ENCODE measurements at places on chromosomes 4 and X.

- DNase-seq = no peak
- no peaks in the 10 kb centered on the region for H3K27me3 ChIP-seq
- no peaks in the 10 kb centered on the region for H3K4me1 ChIP-seq
- no peak overlapping the region for H3K27ac ChIP-seq
Observed at GRCh38 chr4:37662861-37663390, 23.2 kb downstream of the RELL1 start.

- peak; percentile 34 for DNase-seq
- no peak overlapping the region for H3K4me3 ChIP-seq
- H3K27me3 ChIP-seq = no peaks in the 10 kb centered on the region
- H3K36me3 ChIP-seq = no peaks in the 10 kb centered on the region
- peak overlapping the region; percentile 50 for H3K27ac ChIP-seq
- H3K4me1 ChIP-seq = peaks cover 37% of the 10 kb centered on the region
Observed at GRCh38 chrX:13000301-13000811, 25.4 kb downstream of the TMSB4X start.

- H3K27me3 ChIP-seq = no peaks in the 10 kb centered on the region
- H3K27ac ChIP-seq = peak overlapping the region; percentile 66
- no peaks in the 10 kb centered on the region for H3K36me3 ChIP-seq
- H3K4me3 ChIP-seq = peak overlapping the region; percentile 63
Observed at GRCh38 chr4:37977471-37978247, 17.5 kb downstream of the PTTG2 start.

DNA sequence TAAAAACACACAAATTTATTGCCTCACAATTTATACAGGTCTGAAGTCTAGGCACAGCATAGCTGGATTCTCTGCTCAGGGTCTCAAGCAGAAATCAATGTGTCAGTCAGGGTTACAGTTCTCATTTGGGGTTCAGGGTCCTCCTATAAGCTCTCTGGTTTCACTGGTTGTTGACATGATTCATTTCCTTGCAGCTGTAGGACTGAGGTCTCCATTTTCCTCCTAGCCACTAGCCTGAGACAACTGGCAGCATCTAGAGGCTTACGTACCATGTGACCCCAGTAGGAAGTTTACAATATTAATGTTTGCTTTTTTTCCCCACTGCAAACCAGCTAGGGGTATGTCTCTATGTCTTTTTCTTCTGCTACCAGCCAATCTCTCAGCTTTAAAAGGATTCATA is 102.5 kb downstream of the CPEB2 start:
- no peaks in the 10 kb centered on the region for H3K36me3 ChIP-seq
- no peak overlapping the region for H3K27ac ChIP-seq
- H3K4me1 ChIP-seq = no peaks in the 10 kb centered on the region
- no peak for DNase-seq
- no peaks in the 10 kb centered on the region for H3K27me3 ChIP-seq
- H3K4me3 ChIP-seq = no peak overlapping the region

- H3K36me3 ChIP-seq = no peaks in the 10 kb centered on the region
- H3K4me3 ChIP-seq = no peak overlapping the region
- H3K27ac ChIP-seq = no peak overlapping the region
Observed at GRCh38 chr4:112234952-112235609, 3.5 kb downstream of the AP1AR start.

DNA sequence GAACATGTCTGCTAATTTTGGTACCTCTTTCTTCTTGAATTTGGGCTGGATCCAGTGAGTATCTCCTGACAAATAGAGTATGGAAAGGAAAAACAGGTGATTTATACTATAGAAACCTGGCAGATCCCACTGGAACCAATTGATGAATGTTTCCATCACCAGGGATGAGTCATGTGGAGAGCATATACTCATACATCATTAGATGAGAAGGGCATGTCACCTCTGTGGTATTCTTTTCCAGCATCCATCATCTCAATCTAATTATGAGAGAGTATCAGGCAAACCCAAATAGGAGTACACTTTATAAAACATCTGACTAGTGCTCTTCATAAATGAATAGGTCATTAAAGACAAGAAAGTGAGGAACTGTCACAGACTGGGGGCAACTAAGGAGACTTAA is 90.7 kb downstream of the CLDN22 start:
- DNase-seq = no peak
- no peaks in the 10 kb centered on the region for H3K27me3 ChIP-seq
- peaks cover 3% of the 10 kb centered on the region for H3K36me3 ChIP-seq
- no peaks in the 10 kb centered on the region for H3K4me1 ChIP-seq
- H3K27ac ChIP-seq = no peak overlapping the region

DNA sequence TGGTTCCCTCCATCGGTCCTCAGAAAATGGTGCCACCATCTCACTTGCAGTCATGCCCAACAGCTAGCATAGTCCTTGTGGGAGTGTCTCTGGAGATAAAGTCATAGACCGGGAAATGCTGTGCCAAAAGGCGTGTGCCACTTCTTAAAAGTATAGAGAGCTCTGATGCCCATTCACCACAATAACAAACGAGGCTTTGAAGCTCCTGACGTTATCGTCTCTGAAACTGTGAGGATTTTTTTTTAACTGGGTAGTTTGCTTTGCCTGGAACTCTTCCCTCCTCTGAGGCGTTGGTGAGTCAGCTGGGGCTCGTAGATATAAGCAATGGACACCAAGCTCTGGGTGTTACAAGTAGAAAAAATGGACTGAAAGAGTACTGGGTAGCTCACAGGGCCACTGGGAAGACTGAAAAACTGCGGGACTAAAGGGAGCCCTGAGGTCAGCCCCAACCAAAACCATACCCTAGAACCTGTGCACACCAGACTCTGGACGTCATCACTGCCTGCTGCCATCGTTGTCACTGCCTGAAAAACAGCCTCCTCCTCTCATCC is 89.4 kb upstream of the TRIM2 start:
- no peak overlapping the region for H3K4me3 ChIP-seq
- no peak for DNase-seq
- peak overlapping the region; percentile 33 for H3K27ac ChIP-seq
- H3K36me3 ChIP-seq = no peaks in the 10 kb centered on the region

DNA sequence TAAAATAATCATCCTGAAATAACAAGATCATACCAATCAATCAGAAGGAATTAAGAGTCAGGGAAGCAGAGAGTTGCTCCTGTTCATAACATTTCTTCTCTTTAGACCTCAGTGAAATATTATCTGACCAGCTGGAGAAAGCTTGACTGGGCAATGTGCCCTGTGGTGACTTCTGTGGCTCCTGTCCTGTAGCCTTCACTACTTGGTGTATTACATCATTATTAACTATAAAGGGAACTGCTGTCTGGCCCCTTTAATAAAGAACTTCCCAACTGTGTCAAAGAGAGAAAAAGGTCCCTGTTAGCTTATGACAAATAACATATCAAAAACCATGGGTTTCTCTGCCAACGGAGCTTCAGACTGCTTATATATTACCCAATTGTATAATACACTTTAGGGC is 18.0 kb downstream of the OPHN1 start:
- no peak overlapping the region for H3K4me3 ChIP-seq
- H3K27me3 ChIP-seq = no peaks in the 10 kb centered on the region
- DNase-seq = no peak
- H3K27ac ChIP-seq = no peak overlapping the region

DNA sequence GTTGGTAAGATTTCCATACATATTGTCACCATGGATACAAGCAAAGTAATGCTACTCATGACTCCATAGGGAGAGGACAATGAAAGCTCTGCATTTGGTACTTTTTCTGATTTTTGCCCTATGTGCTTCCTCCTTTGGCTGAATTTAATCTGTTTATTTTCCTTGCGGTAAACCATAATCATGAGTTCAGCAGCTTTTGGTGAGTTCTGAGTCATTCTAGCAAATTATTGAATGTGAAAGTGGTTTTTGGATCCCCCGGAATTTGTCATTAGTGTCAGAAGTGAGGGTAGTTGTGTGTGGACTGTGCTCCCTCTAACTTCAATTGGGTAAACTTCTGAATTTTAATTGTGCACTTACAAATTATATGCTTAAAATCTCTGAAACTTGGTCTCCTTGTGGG is 170.3 kb downstream of the MOSPD2 start:
- no peak for DNase-seq
- H3K27me3 ChIP-seq = no peaks in the 10 kb centered on the region
- no peak overlapping the region for H3K27ac ChIP-seq
- no peaks in the 10 kb centered on the region for H3K4me1 ChIP-seq
- no peak overlapping the region for H3K4me3 ChIP-seq

- no peak for DNase-seq
- H3K27ac ChIP-seq = no peak overlapping the region
- no peaks in the 10 kb centered on the region for H3K27me3 ChIP-seq
Observed at GRCh38 chr4:142718981-142719380, 127.1 kb downstream of the INPP4B start.

- no peak overlapping the region for H3K4me3 ChIP-seq
- no peaks in the 10 kb centered on the region for H3K36me3 ChIP-seq
- H3K4me1 ChIP-seq = no peaks in the 10 kb centered on the region
- H3K27me3 ChIP-seq = no peaks in the 10 kb centered on the region
- no peak for DNase-seq
Observed at GRCh38 chrX:69019073-69019890, 146.0 kb downstream of the PJA1 start.

- H3K27ac ChIP-seq = no peak overlapping the region
- peaks cover 5% of the 10 kb centered on the region for H3K27me3 ChIP-seq
- no peak overlapping the region for H3K4me3 ChIP-seq
Observed at GRCh38 chrX:151538190-151539122, 25.0 kb upstream of the PASD1 start.

DNA sequence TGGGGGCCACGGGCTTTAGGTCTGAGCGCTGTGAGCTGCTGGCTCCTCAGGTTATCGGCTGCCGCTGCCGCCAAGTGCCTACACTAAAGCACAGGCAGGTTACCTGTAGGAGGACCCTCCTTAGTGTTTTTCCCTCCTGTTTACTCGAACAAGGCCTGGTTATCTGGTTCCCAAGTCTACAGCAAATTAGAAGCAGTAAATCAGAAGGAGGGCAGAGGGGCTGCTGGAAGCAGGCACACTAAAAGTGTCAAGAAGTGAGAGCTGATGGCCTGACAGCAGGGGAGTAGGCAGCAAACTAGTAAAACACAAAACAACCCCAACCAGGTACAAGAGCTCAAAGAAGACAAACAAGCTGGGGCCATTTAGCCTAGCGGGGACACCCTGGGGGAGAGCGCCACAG is 125.0 kb upstream of the PJA1 start:
- H3K36me3 ChIP-seq = no peaks in the 10 kb centered on the region
- no peak overlapping the region for H3K27ac ChIP-seq
- no peak for DNase-seq

GRCh38 chr4:81459228-81459627 is 12.5 kb downstream of the RASGEF1B start:
- H3K4me1 ChIP-seq = no peaks in the 10 kb centered on the region
- no peaks in the 10 kb centered on the region for H3K36me3 ChIP-seq
- no peak overlapping the region for H3K4me3 ChIP-seq
- DNase-seq = no peak

DNA sequence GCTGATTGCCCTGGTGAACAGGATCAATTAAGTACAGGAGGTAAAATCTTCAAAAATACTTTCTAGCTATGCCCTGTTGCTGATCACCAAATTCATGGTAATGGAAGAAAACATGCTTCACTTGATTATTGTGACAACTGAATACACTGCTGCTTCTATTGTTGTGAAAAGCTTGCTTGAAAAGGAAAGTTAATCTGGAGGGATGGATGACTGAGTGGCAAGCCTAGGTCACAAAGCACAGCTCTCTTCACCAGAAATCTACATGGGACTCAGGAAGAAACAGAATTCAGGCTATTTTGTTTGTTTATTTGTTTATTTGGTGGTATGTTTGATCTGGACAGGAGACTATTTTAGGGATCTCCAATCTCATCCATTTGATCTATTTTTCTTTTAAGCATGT is 182.0 kb downstream of the MGST2 start:
- no peak for DNase-seq
- H3K27ac ChIP-seq = no peak overlapping the region
- H3K4me3 ChIP-seq = no peak overlapping the region

- H3K4me1 ChIP-seq = no peaks in the 10 kb centered on the region
- no peaks in the 10 kb centered on the region for H3K36me3 ChIP-seq
- DNase-seq = peak; percentile 64
- peak overlapping the region; percentile 75 for H3K4me3 ChIP-seq
Observed at GRCh38 chrX:16711893-16712547, 449 bp downstream of the CTPS2 start.

GRCh38 chr4:41468122-41468521 is 69.8 kb upstream of the LIMCH1 start:
- H3K4me3 ChIP-seq = no peak overlapping the region
- no peaks in the 10 kb centered on the region for H3K27me3 ChIP-seq
- H3K27ac ChIP-seq = no peak overlapping the region
- no peak for DNase-seq
- no peaks in the 10 kb centered on the region for H3K36me3 ChIP-seq
- H3K4me1 ChIP-seq = no peaks in the 10 kb centered on the region

DNA sequence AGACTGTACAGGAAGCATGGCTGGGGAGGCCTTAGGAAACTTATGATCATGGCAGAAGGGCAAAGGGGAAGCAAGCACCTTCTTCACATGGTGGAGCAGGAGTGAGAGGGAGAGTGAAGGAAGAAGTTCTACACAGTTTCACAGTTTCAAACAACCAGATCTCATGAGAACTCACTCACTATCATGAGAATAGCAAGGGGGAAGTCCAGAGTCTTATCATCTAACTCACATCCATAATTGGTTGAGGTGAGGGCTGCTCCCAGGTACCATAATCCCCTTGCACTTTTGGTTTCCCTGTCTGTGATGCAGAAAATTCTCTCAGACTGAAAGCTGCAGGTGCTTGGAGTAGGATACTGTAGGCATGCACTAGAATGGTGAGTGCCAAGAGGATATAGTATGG is 233.8 kb upstream of the CPEB2 start:
- no peaks in the 10 kb centered on the region for H3K27me3 ChIP-seq
- no peak for DNase-seq
- H3K4me3 ChIP-seq = no peak overlapping the region
- no peaks in the 10 kb centered on the region for H3K4me1 ChIP-seq
- no peaks in the 10 kb centered on the region for H3K36me3 ChIP-seq
- no peak overlapping the region for H3K27ac ChIP-seq

GRCh38 chr4:168797738-168798375 is 212.2 kb downstream of the CBR4 start:
- no peak overlapping the region for H3K4me3 ChIP-seq
- H3K27ac ChIP-seq = no peak overlapping the region
- no peaks in the 10 kb centered on the region for H3K27me3 ChIP-seq
- no peaks in the 10 kb centered on the region for H3K4me1 ChIP-seq

GRCh38 chrX:110794601-110795000 is 1.0 kb downstream of the CHRDL1 start:
- DNase-seq = no peak
- H3K27me3 ChIP-seq = no peaks in the 10 kb centered on the region
- no peak overlapping the region for H3K4me3 ChIP-seq
- no peaks in the 10 kb centered on the region for H3K36me3 ChIP-seq
- H3K27ac ChIP-seq = no peak overlapping the region

All from pancreas (tissue), 10 donors.